ENCODE measurements at places on chromosomes 16 and 17.

DNA sequence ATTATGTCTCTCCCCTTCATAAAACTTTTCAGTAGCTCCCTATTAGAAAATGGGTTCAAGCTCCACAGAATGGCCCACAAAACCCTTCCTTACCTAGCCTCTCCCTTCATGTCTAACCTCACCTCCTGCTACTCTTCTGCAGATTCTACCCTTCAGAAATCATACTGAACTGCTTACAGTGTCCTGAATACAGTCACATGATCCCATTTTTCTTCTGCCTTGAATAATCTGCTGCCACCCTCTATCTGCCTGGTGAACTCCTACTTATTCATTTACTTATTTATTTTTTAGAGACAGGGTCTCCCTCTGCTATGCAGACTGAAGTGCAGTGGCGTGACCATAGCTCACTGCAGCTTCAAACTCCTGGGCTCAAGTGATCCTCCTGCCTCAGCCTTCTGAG lies 15.0 kb downstream of the LASP1NB start:
- no peak for DNase-seq

DNA sequence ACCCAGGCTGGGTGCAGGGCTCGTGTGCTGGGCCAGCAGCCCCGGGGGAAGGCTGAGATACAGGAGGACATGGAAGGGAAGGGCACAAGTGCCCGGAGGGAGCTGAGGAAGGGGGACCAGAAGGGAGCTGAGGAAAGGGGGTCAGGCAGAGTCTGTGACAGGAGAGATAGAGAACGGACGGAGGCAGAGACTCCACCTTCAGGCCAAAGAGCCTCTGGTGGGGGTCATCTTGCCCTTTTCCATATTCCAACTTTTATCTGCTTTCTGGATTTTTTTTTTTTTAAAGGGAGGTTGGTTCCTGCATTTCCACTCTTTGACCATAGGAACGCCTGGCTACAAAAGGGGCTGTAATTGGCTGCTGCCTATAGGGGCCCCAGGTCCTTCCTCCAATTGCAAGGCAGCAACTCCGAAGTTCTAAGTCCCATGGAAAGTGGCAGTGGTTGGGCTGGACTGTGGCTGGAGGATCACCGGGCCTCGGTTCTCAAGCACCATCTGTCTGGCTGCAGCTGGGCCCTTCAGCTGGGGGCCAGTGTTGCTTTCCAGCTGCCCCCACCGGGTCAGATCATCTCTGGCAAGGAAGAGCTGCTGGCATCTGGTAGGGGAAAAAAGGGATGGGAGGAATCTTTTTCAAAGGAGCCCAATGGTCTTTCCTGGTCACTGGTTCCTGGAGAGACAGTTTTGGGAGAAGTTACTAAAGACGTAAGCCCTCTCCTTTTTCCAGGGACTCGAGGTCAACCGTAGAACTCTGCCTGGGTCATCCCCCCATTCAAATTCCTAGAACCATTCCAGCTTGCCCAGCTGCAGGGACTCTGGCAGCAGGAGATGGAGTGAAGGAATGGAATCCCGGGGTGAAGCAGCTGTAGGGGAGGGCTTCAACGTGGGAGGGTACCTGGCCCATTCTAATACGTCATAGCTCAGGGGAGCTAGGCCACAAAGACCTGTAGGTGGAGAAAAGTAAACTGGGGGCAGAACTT lies 13.1 kb upstream of the MRPS23 start:
- no peak for DNase-seq

GRCh38 chr17:73324160-73324475 lies 12.3 kb upstream of the CDC42EP4 start:
- no peak for DNase-seq

DNA sequence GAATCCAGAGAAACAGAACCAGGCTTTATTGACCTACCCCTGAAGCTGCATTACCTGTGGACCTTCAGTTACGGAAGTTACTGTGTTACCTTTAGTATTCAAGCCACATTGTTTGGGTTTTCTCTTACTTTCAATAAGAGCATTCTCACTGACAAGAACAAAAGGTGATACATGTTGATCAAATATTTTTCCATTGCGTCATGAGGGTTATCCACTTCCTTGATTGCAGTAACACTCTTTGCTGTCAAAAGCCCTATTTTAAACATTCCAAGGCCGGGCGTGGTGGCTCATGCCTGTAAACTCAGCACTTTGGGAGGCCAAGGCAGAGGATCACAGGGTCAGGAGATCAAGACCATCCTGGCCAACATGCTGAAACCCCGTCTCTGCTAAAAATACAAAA lies 28.6 kb upstream of the PAFAH1B1 start:
- no peak for DNase-seq

DNA sequence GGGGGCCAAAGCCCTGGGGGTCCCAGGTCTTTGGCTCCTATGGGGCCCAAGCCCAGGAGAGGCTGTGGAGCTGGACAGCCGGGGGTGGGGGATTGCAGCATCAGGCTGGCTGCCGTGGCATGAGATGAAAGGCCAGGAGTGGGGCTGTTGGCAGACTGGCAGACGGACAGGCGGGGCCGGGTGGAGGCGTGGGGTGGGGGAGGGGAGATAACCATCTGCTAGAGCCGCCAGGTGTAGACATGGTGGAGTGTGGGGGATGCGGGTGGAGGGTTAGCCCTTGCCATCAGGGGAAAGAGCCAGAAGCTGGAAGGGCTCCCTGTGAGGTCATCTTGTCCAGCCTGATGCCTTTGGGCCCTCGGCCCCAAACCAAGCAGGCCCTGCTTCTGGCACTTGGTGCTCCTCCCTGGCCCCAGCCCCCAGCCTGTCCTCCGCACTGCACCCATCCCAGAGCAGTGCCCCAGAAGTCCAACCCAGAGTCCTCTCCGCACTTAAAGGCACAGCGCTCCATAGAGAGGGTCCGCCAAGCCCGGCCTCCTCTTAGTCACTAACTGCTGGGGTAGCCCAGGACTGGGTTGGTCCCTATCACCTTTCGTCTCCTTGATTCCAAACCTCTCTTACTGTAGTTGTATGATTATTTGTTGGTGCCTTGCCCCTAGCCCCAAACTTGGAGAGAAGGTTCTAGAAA lies 33.3 kb upstream of the DLX4 start:
- no peak for DNase-seq

GRCh38 chr17:44829523-44830358 lies at the start of gene GJC1:
TSS of gene GJC1 (minus strand) at chr17:44830287. CDS start at chr17:44805817, 24,470 bp downstream.
- no peak for DNase-seq

GRCh38 chr16:30030841-30031413 lies at the start of gene TLCD3B:
TSS of gene TLCD3B (minus strand) at chr16:30031271. CDS start at chr16:30030527, 744 bp downstream.
- no peak for DNase-seq

- DNase-seq, result no peak
These were observed 2.7 kb upstream of the FOXN1 start for GRCh38 chr17:28503420-28503819.

DNA sequence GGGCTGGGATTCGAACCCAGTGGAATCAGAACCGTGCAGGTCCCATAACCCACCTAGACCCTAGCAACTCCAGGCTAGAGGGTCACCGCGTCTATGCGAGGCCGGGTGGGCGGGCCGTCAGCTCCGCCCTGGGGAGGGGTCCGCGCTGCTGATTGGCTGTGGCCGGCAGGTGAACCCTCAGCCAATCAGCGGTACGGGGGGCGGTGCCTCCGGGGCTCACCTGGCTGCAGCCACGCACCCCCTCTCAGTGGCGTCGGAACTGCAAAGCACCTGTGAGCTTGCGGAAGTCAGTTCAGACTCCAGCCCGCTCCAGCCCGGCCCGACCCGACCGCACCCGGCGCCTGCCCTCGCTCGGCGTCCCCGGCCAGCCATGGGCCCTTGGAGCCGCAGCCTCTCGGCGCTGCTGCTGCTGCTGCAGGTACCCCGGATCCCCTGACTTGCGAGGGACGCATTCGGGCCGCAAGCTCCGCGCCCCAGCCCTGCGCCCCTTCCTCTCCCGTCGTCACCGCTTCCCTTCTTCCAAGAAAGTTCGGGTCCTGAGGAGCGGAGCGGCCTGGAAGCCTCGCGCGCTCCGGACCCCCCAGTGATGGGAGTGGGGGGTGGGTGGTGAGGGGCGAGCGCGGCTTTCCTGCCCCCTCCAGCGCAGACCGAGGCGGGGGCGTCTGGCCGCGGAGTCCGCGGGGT lies at the start of gene CDH1:
Gene CDH1 (plus strand): TSS at position 247 of the 684 bp plus-strand sequence. CDS start 124 bp downstream, at position 371.
- DNase-seq, result no peak

GRCh38 chr17:8883353-8883752 lies 15.9 kb upstream of the PIK3R6 start:
- DNase-seq, result no peak

- DNase-seq, result no peak
These were observed 11.8 kb downstream of the ASPHD1 start for GRCh38 chr16:29912087-29912486.

DNA sequence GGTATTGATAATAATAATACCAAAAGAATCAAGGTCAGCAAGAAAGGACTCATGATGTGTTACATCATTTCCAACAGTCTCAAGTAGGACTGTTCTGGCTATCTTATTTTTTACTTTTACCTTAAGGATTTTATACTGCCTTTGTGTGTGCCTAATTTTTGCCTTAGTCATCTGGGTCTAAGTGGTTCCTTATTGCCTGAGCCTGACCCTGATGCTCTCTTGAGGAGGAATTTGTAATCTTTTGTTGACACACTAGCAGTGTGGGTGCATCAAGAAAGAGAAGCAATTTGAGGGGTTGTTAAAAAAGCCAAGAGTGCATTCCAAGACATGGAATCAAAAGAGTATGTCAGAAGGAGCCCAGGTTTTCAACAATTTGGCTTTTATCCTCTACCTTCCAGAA lies 59.3 kb downstream of the TMEM100 start:
- DNase-seq, result no peak

DNA sequence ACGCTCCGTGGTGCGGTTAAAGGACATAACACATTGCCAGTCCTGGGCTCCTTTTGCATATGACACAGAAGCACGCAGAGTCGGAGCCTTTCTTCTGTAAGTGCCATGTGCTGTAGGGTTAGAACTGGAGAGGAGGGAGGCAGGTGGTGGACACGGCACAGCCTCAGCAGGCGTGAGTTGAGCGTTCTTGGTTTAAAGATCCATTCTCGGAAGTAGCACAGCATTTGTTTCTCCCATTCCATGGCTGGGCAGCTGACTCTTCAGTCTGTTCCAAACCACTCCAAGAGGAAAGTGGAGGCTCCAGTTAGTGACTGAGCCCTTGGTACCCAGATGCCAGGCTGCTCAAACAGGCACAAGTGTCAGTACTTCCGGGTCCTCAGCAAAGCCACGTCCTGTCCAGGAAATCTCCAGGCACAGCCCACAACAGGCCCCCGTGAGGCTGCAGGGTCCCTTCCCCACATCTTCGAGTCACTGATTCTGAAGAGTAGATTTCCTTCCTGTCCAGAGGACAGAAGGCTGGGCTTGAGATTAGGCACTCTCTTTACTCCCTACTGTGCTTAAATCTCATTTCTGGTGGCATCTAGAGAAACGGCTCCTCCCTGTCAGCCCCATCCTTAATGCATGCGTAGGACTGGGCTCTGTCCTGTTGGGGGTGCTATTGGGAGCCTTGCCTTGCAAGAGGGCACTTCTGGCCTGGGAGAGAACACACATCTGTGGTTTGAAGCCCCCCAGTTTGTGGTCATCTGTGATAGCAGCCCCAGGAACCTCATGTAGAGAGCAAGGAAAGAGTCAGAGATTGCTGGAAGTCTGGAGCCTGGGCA lies 39.6 kb upstream of the NAT9 start:
- DNase-seq, result no peak

- no peak for DNase-seq
These were observed 8.6 kb downstream of the DNAH17 start for GRCh38 chr17:78568494-78569115.

DNA sequence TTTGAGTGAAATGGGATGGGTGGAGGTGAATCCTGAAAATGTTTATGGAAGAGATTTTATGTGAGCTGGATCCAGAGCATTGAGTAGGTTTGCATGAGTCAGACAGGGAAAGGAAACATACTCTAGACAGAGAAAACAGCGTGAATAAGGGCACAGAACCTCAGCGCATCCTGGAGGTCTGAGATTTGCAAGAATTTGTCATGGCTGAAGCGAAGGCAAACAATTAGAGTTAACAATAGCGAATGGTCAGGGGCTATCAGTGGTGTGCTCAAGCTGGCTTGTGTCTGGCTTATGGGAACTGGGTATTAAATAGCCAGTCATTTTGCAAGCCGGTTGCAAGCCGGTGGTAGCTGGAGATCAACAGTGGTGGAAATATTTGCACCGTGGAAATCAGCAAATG lies 36.4 kb downstream of the MAP2K6 start:
- DNase-seq, result no peak

GRCh38 chr16:71259086-71259485 lies 28.6 kb upstream of the HYDIN start:
- DNase-seq, result no peak

DNA sequence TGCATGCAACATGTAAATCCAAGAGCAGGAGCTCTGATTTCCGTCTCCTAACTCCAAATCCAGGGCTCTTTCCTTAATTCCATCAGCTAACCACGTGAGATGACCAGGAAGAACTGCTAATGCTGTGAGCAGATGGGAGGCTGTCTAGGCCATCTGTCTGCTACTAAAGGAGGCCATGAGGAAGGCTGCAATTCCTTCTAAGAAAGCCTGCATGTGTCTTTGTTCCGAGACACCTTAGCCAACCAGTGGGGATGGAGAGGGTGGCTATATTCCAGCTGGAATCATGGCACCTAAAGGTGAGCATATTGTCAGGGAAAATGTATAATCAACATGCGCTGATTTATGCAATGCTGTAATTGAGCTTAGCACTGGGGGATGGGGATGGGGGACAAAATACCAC lies 267.2 kb upstream of the CDH5 start:
- DNase-seq, result no peak

- peak; percentile 89 for DNase-seq
These were observed at the start of gene METTL26 for GRCh38 chr16:636206-637080. TSS of gene METTL26 (minus strand) at chr16:636305. CDS start at chr16:636290, 15 bp downstream.

DNA sequence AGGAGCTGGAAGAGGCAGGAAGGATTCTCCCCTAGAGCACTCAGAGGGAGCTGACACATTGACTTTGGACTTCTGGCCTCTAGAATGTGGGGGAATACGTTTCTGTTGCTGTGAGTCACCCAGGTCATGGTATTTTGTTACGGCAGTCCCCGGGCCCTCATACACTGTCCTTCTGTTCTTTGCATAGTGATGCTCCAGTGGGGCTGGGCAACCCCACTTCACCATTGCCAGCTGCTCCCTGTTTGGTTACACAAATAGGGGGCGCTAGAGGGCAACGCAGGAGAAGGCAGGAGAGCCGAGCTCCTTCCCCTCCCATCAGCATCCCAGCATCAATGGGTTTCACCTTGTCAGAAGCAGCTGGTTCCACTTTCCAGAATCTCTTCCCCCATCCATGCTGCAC lies 257.7 kb upstream of the FOXF1 start:
- DNase-seq, result no peak

DNA sequence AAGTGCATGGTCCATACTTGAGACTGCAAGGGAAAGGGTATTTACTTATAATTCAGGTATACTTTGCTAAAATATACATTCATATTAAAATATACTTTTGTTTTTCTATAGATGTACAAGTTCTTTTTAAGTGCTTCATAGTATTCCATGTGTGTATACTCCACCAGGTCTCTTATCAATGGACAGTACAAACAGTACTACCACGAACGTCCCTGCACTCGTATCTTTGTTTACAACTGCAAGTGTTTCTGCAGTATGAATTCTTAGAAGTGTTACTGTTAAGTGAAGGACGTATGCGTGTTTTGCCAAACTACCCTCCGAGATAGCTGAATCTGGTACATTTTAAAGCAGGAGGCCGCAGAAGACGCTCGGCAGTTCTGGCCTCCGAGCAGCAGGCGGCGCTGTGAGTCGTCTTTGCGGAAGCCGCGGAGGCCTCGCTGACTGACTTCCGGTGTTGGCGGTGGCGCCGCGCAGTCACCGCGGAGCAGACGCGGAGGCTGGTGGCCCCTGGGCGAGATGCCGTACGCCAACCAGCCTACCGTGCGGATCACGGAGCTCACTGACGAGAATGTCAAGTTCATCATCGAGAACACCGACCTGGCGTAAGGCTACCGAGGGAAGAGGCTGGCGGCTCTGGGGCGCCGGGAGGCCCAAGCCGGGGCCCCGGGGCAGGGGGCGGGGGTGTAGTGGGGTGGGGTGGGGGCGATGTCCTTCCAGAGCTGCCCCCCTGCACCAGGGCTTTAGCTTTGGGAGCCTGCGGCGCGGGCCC lies at the start of gene POLR2C:
Gene POLR2C (plus strand): TSS at position 471 of the 769 bp plus-strand sequence. CDS start 46 bp downstream, at position 517.
- peak; percentile 90 for DNase-seq

Measured in activated CD4-positive, CD25-positive, alpha-beta regulatory T cell (primary cell).